GM12878 (cell line): ENCODE measurements at places on chromosomes 12 and 14. TPM values are rescaled to one million over a fixed set of nuclear protein-coding genes. Genes with fewer than 3 reads are reported as not detected.
A peak's percentile ranks its signal among the peaks of the same experiment; 100 is the strongest.

DNA sequence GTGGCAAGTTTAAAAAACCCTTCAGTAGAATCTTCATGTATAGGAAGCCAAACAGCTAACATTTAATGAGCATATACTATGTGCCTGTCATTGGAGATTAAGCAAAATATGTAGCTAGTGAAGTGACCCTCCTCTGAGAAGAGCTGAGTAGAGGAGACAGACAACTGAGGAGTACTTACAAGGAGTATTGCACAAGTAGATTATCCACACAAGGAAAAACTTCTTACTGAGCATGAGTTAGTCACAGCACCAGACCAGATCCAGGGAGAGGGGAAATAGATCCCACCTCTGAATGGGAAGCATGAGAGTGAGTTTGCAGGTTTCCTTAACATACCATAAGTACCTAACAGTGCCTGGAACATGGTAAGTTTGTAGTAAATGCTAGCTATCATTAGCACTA, 33.0 kb downstream of the FRMD6 start:
- DNase-seq, result no peak
- no peak overlapping the region for H3K27ac ChIP-seq
- no peak overlapping the region for H3K4me3 ChIP-seq
- no peaks in the 10 kb centered on the region for H3K4me1 ChIP-seq
- H3K27me3 ChIP-seq, result no peaks in the 10 kb centered on the region
- H3K36me3 ChIP-seq, result no peaks in the 10 kb centered on the region

Gene AICDA
- 24.0 and 25.4 TPM in 2 replicates for polyA plus RNA-seq

DNA sequence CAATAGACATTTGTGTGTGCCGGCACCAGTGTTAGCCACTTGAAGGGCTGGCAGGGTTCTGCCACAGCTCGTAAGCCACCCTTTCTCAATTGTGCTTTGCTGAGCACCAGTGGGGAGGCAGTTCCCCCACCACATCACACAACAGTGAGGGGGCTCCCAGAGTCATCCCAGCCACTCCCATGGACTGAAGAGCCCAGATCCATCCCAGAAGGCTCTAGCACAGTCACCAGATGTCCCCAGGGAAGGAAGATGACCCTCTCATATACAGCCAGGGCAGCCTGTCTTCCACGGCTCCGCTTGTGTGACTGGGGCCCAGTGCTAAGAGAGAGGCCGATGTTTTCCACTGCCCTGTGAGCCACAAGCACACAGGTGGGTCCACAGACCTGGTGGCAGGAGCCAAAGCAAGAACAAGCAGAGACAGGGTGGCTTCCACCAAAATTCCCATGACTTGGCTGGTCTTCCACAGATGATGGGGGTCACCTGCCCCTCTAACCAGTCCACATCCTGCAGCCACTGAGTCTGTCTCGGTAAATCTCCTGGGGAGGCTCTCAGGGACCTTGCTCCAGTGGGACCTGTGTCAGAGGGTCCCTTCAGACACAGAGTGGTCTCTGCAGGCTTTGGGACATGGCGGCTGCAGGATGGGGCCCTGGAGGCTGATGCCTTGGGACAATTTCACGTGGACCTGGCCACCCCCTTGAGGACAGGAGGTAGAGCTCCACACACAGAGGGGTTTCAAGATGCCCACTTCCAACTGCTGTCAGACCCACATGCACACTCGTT, 71.9 kb upstream of the DDX11 start:
- H3K4me3 ChIP-seq, result no peak overlapping the region
- DNase-seq, result no peak
- H3K4me1 ChIP-seq, result no peaks in the 10 kb centered on the region
- no peaks in the 10 kb centered on the region for H3K27me3 ChIP-seq
- no peaks in the 10 kb centered on the region for H3K36me3 ChIP-seq

DNA sequence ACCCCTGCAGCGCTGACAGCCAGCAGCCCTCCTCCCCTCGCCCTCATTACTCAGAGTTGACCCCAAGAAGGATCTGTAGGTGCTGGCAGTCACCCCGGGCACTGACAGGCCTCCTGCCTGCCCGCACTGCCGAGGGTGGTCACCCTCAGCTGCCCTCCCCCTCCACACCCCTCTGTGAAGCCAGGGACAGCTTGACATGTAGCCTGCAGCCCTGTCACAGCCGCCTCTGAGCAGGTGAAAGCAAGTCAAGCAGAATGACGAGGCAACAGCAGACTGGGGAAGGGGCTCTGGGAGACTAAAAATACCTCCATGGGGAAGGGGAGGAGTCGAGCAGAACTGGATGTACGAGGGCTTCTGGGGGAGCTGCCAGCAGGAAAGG, 178.1 kb downstream of the DPF3 start:
- no peaks in the 10 kb centered on the region for H3K27me3 ChIP-seq
- no peak overlapping the region for H3K4me3 ChIP-seq
- H3K4me1 ChIP-seq, result peaks cover 24% of the 10 kb centered on the region
- no peak overlapping the region for H3K27ac ChIP-seq
- no peak for DNase-seq

GRCh38 chr12:6392504-6392903, 8.5 kb downstream of the LTBR start:
- H3K36me3 ChIP-seq, result no peaks in the 10 kb centered on the region; the same call in 1 of the 2 replicates
- no peaks in the 10 kb centered on the region for H3K4me1 ChIP-seq
- no peak overlapping the region for H3K4me3 ChIP-seq
- H3K27ac ChIP-seq, result no peak overlapping the region
- H3K27me3 ChIP-seq, result no peaks in the 10 kb centered on the region; the same call in none of the 2 replicates
- DNase-seq, result no peak

Gene ZFHX2
- polyA plus RNA-seq, result 0.59 and 1.1 TPM in 2 replicates

- no peak overlapping the region for H3K27ac ChIP-seq
- no peaks in the 10 kb centered on the region for H3K4me1 ChIP-seq
- no peaks in the 10 kb centered on the region for H3K36me3 ChIP-seq
- no peak for DNase-seq
Observed at GRCh38 chr14:65880507-65880906, 468.0 kb downstream of the FUT8 start.

GRCh38 chr12:50842637-50843493, at the start of gene TMPRSS12:
Gene TMPRSS12, plus strand, starts transcription at chr12:50842926. Its CDS starts 39 bp downstream, at chr12:50842965.
- H3K27ac ChIP-seq, result no peak within 1 kb of the TSS
- no peak for DNase-seq
- no peaks in the 10 kb centered on the region for H3K27me3 ChIP-seq
- H3K4me1 ChIP-seq, result no peaks in the 10 kb centered on the region
- H3K4me3 ChIP-seq, result no peak within 1 kb of the TSS

Gene SLCO1B1
- not detected in 2 replicates for polyA plus RNA-seq

DNA sequence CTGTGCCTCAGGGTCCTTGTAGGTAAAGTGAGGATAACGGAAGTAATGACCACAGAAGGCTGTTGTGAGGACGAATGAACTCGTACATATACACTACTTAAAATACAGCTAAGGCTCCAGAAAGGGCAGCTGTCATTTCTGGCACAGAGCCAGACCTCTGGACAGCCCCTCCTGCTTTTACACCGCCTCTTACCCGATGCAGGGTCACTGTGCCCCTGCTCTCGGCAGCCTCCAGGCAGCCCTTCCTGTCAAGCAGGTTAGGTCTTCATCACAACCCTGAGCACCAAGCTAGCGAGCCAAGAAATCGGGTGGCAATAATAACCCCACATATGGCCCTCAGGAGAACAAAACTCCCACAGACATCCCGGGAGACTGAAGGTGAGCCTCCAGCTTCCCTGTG, 8.5 kb downstream of the TMEM229B start:
- H3K27me3 ChIP-seq, result no peaks in the 10 kb centered on the region
- H3K36me3 ChIP-seq, result no peaks in the 10 kb centered on the region
- no peak overlapping the region for H3K4me3 ChIP-seq
- no peak for DNase-seq

DNA sequence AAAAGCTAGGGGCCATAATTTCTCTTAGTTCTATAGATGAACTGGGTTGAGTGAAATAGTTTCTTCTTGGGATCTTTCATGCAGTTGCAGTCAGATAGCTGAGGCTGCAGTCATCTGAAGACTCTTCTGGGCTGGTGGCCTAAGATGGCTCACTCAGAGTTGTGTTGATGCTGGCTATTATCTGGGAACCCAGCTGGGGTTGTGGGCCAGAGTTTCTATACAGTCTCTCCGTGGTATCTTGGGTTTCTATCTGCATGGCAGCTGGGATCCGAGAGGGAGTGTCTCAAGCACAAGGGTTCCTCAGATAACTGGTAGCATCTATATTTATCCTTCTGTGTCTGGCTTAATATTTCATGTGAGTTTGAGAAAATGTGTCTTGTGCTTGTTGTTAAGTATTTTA, 21.1 kb downstream of the AVPR1A start:
- no peak overlapping the region for H3K27ac ChIP-seq
- H3K27me3 ChIP-seq, result no peaks in the 10 kb centered on the region
- DNase-seq, result no peak
- H3K4me3 ChIP-seq, result no peak overlapping the region
- no peaks in the 10 kb centered on the region for H3K36me3 ChIP-seq

DNA sequence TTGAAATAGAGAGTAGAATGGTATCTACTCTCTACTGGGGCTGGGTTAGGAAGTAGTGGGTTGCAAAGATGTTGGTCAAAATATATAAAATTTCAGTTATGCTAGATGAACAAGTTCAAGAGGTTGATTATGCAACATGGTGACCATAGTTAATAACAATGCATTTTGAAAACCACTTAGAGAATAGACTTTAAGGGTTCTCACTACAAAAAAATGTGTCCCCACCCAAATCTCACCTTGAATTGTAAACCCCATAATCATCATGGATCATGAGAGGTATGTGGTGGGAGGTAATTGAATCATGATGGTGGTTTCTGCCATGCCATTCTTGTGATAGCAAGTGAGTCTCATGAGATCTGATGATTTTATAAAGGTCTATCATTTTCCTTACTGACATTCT, 94.0 kb downstream of the C12orf50 start:
- DNase-seq, result no peak
- H3K4me3 ChIP-seq, result no peak overlapping the region
- H3K27me3 ChIP-seq, result no peaks in the 10 kb centered on the region
- H3K27ac ChIP-seq, result no peak overlapping the region

- no peak overlapping the region for H3K4me3 ChIP-seq
- no peaks in the 10 kb centered on the region for H3K36me3 ChIP-seq
- peaks cover 5% of the 10 kb centered on the region; the same call in 1 of the 2 replicates for H3K27me3 ChIP-seq
- DNase-seq, result no peak
Observed at GRCh38 chr12:53241623-53242412, 9.8 kb upstream of the RARG start.

DNA sequence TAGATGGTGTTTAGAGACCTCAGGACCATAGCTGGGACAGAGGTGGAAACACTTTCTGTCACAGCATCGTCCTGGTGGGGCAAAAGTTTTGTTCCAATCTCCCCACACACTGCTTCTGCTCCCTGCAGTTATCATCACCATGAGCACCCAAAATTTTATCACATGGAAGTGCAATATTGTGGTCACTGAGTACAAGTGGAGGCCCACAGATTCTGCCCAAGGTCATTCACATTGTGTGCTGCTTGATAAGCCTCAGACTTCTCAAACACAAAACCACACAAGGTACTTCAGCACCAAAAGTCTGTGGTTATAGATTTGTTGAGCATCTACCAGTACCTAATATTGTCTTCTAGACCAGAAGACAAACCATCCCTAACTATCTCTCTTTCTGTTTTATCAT, 554 bp upstream of the KRT77 start:
- H3K4me1 ChIP-seq, result no peaks in the 10 kb centered on the region
- H3K4me3 ChIP-seq, result no peak overlapping the region
- no peak overlapping the region for H3K27ac ChIP-seq
- 0 out of 2 replicates have a peak, but pooled peaks cover 1% of the 10 kb centered on the region for H3K27me3 ChIP-seq

Gene SAMD15
- polyA plus RNA-seq, result 0.50 and 1.5 TPM in 2 replicates

Gene DACT1
- 0.06 and 0.29 TPM in 2 replicates for polyA plus RNA-seq

DNA sequence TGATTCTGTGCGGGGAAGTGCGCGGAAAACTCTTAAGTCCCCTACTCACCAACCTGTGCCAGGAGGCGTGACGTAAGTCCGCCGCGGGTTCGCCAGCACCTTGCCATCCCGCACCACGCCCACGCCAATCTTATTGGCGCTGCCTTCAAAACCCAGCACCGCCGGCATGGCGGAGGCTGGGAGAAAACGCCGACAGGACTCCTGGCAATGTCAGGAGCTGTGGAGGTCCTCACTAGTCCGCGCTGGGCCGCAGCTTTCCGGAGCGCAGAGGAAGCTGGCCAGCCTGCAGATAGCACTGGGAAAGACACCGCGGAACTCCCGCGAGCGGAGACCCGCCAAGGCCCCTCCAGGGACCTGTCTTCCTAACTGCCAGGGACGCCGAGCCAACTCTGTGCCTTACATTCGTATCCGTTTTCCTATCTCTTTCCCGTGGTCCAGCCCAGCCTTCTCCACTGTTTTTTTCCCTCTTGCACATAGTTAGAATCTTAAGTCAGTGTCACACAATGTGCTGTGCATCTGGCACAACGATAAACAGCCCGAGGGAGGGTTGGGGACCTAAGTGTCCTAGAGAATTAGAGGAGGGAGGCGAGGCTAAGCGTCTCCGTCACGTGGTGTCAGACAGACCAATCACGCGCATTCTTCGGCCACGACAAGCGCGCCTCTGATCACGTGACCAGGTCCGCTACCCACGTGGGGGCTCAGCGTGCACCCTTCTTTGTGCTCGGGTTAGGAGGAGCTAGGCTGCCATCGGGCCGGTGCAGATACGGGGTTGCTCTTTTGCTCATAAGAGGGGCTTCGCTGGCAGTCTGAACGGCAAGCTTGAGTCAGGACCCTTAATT, at the start of the genes APEX1 and OSGEP:
APEX1 (plus strand) TSS at position 711 of the 839 bp plus-strand sequence. CDS start 420 bp downstream, outside the sequence.
OSGEP (minus strand) TSS at position 297 of the 839 bp plus-strand sequence; CDS start at position 168, 129 bp downstream.
- peaks cover 12% of the 10 kb centered on the region for H3K36me3 ChIP-seq
- H3K27me3 ChIP-seq, result no peaks in the 10 kb centered on the region
- H3K27ac ChIP-seq, result peak within 1 kb of the TSS; percentile 98

DNA sequence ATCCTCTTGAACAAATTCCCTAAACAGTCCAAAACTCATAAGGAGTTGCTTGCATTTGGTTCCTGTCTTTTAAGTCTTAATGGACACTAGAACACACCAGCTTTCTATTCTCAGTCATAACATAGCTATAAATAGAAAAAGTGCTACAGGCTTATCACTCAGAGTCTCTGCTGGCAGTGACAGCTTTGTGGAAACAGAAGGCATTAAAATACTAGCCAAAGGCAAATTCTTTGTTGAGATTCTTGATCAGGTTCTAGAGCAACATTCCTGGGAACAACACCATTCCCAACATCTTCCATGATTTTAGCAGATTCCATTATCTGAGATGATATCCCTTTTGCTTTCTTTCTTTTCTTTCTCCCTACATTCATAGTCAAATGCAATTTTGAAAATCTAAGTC, 207.7 kb upstream of the PLEKHG7 start:
- peaks cover 72% of the 10 kb centered on the region for H3K4me1 ChIP-seq
- H3K36me3 ChIP-seq, result no peaks in the 10 kb centered on the region
- no peak for DNase-seq
- no peaks in the 10 kb centered on the region for H3K27me3 ChIP-seq
- no peak overlapping the region for H3K4me3 ChIP-seq

GRCh38 chr14:100893760-100894159, 9.8 kb downstream of the RTL1 start:
- H3K36me3 ChIP-seq, result no peaks in the 10 kb centered on the region
- DNase-seq, result no peak
- no peak overlapping the region for H3K27ac ChIP-seq
- no peaks in the 10 kb centered on the region for H3K4me1 ChIP-seq
- no peak overlapping the region for H3K4me3 ChIP-seq
